ENCODE measurements at places on chromosomes 1 and 21. TPM values are rescaled to one million over a fixed set of nuclear protein-coding genes. Genes with fewer than 3 reads are reported as not detected.

GRCh38 chr1:182662121-182662890 lies 22.1 kb downstream of the RGS8 start:
- DNase-seq = no peak

DNA sequence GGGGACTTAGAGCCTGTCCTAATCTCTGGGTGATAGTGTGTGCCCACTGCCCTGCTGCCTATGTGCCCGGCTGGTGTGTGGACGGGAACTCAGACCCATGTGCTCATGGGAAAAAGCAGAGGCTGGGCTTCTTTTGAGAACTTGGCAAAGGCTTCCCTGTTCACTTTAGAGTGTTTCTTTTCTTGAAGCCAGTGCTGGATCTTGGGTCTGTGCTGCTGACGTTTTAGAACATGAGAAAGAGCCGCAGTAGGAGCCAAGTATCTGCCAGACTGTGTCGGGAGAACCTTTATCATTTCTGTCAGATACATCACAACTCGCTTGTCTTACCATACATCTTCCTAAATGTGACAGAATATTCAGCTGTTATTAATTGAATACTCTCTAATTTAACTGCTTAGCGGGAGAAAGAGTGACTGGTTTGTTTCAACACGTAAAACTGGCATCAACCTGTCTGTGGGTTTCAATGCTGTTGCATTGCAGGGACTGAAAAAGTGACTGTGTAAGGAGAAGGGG lies 195.2 kb downstream of the PBX1 start:
- no peak for DNase-seq

Gene INAVA
- 7.3 TPM for total RNA-seq

DNA sequence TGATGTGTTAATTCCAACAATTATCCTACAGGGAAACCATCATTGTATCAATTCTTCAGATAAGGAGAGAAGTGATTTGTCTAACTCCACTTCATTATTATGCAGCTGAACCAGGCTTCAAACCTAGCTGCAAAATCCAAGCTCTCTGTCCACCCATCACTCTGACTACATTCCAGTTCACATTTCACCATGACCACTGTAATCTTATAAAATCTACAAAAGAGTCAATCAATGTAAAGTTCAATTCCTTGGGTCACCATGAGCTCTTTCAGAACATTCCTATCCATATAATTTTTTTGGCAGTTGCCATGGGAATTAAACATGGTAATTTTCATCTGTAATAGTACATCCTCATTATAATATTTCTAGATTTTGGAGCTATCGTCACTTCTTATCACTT lies 100.9 kb downstream of the PLPPR5 start:
- no peak for DNase-seq

Gene CA14
- total RNA-seq = not detected

Gene TMEM82
- not detected for total RNA-seq

DNA sequence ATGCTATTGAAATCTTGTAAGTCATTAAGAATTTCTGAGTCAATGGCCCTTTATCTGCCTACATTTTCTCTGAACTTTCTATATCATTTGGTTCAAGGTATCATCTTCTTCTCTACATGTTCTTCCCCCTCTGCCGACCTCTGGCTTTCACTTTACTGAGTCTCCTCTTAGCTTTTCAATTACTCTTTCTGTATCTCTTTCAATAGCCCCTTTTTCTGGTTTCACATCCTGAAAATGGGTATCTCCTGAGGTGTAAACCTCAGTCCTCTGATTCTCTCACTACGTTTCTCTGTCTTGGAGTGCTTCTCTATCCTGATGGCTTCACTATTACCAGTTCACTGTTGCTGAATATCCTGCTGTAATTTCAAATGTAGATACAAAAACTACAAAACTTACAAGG lies 98.9 kb downstream of the LYST start:
- no peak for DNase-seq
